CD4-positive, alpha-beta memory T cell (primary cell): ENCODE measurements at places on chromosomes 6 and 20. TPM values are rescaled to one million over a fixed set of nuclear protein-coding genes. Genes with fewer than 3 reads are reported as not detected.

The APCDD1L gene
- total RNA-seq: not detected

The ECT2L gene
- not detected for total RNA-seq

The TCF15 gene
- total RNA-seq: not detected

The KLHDC3 gene
- total RNA-seq: 67.9 TPM

The SLC32A1 gene
- not detected for total RNA-seq

DNA sequence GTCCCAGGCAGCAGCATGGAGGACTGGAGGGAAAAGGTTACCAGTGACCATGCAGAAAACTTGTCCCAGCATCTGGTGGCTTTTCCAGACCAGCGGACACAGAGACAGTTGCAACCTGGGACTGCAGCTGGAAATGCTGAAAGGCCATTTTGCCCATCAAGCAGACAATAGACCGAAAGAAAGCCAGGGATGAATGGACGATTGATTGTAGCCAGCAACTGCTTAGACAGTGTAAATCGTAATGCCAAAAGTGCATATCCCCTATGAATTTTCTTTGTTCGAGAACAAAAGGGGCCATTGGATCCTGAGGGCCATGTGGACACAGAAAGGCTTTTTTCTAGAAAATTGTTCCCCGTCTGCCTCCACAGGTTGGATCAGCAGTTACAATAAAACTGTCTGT, 115.7 kb downstream of the MBOAT1 start:
- H3K27me3 ChIP-seq: no peaks in the 10 kb centered on the region
- no peaks in the 10 kb centered on the region for H3K36me3 ChIP-seq
- no peaks in the 10 kb centered on the region for H3K4me1 ChIP-seq
- no peak for DNase-seq
- H3K27ac ChIP-seq: no peak overlapping the region

- H3K36me3 ChIP-seq: no peaks in the 10 kb centered on the region
- no peak overlapping the region for H3K27ac ChIP-seq
- H3K4me3 ChIP-seq: no peak overlapping the region
- DNase-seq: no peak
- no peaks in the 10 kb centered on the region for H3K4me1 ChIP-seq
These were observed 397.4 kb downstream of the C6orf118 start for GRCh38 chr6:164911873-164912580.

DNA sequence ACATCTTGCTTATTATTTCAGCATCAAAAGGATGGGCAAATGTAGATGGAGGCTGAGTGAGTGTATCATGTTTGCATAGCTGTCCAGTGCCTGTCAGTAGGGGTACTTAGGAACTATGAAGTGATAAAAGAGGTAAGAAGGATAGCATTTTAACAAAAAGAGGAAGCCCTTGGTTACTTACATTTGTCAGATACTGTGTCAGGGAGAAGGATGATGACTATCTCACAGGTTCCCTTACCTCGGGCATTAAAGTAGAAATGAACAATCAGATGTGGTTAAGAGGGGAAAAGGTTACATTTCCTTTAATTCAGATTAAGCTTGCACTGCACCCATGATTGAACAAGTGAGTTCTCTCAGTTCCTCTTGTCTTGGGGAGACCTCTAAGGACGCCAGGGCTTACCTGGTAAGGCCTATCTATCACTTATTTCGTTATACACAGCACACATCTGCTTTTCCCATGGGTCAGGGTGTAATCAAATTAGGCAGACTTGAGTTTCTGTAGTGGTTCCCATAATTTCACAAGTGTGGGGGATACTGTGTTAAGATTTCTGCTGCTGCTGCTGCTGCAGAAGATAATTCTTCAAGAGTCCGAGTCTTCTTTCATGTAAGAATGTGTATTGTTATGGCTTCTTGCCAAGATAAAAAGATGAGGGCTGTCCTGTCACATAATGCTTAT, 4.5 kb downstream of the FOXO3 start:
- peaks cover 63% of the 10 kb centered on the region for H3K4me1 ChIP-seq
- peaks cover 14% of the 10 kb centered on the region for H3K36me3 ChIP-seq
- no peaks in the 10 kb centered on the region for H3K27me3 ChIP-seq

GRCh38 chr6:106782536-106783285, 153.3 kb downstream of the QRSL1 start:
- no peaks in the 10 kb centered on the region for H3K36me3 ChIP-seq
- H3K4me3 ChIP-seq: no peak overlapping the region
- no peaks in the 10 kb centered on the region for H3K4me1 ChIP-seq
- H3K27me3 ChIP-seq: no peaks in the 10 kb centered on the region
- DNase-seq: no peak
- H3K27ac ChIP-seq: no peak overlapping the region

DNA sequence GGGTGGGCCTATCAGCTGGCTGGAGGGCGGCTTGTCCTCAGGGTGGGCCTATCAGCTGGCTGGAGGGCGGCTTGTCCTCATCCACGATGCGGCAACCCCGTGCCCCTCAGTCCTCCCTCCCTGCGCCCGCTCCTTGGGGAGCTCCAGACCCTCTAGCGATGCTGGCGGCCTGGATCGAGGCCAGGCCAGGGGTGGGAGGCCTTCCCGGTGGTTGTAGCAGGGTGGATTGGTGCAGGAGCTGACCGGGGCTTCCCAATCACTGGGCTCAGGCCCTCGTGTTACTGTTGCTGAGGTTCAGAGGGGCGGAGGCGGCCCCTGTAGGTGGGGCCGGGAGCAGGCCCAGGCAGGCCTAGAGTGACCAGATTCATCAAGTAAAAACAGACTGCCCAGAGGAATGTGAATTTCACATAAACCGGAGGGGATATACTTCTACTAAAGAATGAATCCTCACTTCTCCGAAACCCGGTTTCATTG, 8.8 kb downstream of the SLC17A9 start:
- H3K27me3 ChIP-seq: no peaks in the 10 kb centered on the region
- H3K4me1 ChIP-seq: no peaks in the 10 kb centered on the region
- no peak for DNase-seq
- no peak overlapping the region for H3K27ac ChIP-seq
- no peaks in the 10 kb centered on the region for H3K36me3 ChIP-seq

DNA sequence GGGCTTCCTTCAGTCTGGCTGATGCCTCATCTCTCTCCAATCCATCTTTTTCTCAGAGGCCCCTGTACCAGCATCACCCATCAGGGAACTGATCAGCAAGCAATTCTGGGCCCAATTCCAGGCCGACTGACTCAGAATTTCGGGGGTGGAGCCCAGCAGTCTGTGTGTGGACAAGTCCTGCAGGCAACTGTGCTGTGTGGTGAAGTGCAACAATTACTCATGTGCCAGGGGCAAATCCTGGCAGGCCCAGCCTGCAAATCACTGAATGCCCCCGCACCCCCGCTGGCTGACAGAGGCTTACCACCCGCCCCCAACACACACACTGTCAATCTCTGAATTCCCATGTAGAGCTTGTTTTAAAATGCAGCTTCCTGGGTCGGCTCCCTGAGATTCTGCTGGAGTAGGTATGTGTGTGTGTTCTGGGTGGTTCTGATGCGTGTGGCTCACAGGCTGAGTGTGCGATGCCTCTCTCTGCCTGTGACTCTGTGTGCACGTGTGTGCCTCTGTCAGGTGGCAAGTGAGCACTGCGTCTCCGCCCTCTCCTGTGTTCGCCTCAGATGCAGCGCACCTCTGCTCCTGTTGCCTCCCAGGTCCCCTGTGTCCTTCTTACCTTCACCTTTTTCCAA, 45.4 kb downstream of the SSR1 start:
- H3K36me3 ChIP-seq: no peaks in the 10 kb centered on the region
- no peak for DNase-seq
- H3K27me3 ChIP-seq: no peaks in the 10 kb centered on the region
- no peaks in the 10 kb centered on the region for H3K4me1 ChIP-seq
- H3K4me3 ChIP-seq: no peak overlapping the region

DNA sequence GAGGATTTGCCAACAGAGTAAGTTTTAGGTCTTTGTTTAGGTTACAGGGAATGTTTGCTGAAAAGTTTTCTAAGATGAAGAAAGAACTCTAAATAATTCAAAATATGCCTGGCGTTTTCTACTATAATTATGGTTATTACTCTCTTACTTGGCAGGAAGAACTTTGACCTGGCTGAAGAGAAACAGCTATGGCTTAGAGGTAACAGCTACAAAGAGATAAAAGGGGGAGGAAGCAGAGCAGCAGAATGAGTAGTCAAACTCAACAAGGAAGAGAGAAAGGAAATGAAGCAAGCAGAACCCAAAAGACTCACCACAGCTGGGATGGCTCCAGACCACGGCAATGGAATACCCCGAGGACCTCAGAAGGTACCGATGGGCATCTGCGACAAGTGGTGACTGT, 95.6 kb downstream of the KIF16B start:
- no peaks in the 10 kb centered on the region for H3K36me3 ChIP-seq
- H3K27ac ChIP-seq: no peak overlapping the region
- no peak for DNase-seq
- no peaks in the 10 kb centered on the region for H3K4me1 ChIP-seq
- no peaks in the 10 kb centered on the region for H3K27me3 ChIP-seq
- H3K4me3 ChIP-seq: no peak overlapping the region

DNA sequence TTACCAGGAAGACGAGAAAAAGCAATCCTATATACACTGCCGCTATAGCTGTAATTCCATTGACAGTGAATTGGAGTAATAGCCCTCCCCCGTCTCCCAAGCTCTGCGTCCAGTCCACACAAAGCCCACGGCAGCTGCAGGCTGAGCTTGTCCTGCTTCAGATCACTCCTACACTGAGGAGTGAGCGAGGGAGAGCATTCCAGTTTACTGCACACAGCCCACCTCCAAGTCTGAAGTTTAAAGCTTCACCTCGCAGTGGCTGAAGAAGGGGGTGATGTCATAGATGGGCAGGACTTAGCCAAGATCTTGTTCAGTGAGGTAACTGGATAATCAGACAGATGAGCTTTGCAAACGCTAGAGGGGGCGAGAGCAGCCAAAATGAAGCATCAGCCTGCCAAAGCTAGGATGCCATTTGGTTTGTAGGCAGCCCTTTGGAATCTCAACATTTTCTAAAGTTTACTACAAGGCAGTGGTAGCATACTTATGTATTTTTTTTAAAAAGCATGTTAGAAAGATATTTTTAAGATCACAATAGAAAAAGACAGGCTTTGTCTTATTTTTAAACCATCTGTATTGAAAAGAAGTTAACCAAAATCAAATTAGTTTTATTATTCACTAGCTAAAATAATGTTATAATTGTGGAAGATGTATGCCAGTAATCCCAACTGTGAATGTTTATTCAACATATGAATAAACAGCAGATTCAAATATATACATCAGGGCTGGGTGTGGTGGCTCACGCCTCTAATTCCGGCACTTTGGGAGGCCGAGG, at the start of gene FLRT3:
TSS of gene FLRT3 (minus strand) at position 213 of the 772 bp plus-strand sequence. CDS start 10,106 bp downstream, outside the sequence.
- H3K27me3 ChIP-seq: no peaks in the 10 kb centered on the region
- no peak within 1 kb of the TSS for H3K4me3 ChIP-seq
- no peak within 1 kb of the TSS for H3K27ac ChIP-seq
- H3K4me1 ChIP-seq: no peaks in the 10 kb centered on the region

GRCh38 chr6:56062836-56063235, 184.5 kb downstream of the COL21A1 start:
- H3K27ac ChIP-seq: no peak overlapping the region
- DNase-seq: no peak
- H3K4me3 ChIP-seq: no peak overlapping the region
- no peaks in the 10 kb centered on the region for H3K36me3 ChIP-seq

DNA sequence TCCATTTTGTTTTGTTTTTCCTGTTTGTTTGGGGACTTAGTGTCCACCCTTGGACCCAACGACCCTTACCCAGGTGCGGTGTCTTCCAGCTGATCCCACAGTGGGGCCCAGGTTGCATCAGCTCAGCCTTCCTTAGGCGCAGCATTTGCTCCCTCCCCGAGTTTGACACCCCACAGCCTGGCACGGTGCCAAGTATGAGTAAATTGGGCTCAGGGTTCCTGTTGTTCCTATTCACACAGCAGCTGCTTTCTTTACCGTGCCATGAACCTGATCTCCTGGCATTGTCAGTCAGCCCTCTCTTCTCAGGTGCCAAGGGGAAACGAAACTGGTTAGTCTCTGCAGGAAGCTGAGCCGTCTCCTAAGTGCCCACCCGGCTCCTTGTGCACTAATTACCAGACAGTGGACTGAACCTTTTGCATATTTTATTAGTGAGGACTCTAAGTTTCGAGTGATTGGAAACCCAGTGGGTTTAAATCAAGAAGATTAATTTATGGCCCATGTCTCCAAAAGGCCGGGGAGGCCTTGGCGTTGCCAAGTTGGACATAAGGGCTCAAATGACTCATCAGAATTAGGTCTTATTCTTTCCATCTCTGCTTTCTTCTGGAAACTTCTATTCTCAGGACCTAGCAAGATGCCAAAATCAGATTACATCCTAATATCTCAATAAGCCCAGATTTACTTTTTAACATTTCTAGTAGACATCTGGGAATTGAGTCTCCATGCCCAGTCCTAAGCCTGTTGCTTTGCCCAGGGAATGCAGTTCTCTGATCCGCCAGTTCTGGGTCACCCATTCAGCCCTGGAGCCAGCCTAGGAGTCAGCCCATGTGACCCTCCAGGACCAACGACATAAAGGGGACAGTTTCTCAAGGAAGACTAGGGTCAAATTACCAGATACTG, 68.8 kb downstream of the TSHZ2 start:
- no peaks in the 10 kb centered on the region for H3K36me3 ChIP-seq
- no peak overlapping the region for H3K27ac ChIP-seq
- no peaks in the 10 kb centered on the region for H3K27me3 ChIP-seq

GRCh38 chr20:15030826-15031225, 693.4 kb upstream of the FLRT3 start:
- H3K36me3 ChIP-seq: no peaks in the 10 kb centered on the region
- H3K4me3 ChIP-seq: no peak overlapping the region
- DNase-seq: no peak
- no peaks in the 10 kb centered on the region for H3K4me1 ChIP-seq
- no peaks in the 10 kb centered on the region for H3K27me3 ChIP-seq

DNA sequence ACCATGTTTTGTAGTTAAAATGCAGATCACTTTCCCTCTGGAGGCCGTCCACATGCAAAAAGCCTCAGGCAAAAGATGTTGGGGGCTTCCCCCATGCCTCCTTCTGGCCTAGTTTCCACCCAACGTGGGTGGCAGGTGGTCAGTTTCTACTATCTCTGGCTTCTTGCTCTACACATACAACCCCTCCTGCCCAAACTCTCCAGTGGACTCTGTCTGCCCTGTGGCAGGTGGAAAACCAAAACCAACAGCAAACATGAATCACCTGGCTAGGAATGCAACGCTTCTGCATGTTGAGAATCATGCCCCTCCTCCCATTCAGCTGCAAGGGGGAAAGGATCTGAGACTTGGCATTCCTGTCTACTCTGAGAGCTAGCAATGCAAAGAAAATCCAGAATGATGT, 94.8 kb downstream of the MBOAT1 start:
- peaks cover 16% of the 10 kb centered on the region for H3K36me3 ChIP-seq
- DNase-seq: no peak
- H3K27me3 ChIP-seq: no peaks in the 10 kb centered on the region
- no peak overlapping the region for H3K27ac ChIP-seq

DNA sequence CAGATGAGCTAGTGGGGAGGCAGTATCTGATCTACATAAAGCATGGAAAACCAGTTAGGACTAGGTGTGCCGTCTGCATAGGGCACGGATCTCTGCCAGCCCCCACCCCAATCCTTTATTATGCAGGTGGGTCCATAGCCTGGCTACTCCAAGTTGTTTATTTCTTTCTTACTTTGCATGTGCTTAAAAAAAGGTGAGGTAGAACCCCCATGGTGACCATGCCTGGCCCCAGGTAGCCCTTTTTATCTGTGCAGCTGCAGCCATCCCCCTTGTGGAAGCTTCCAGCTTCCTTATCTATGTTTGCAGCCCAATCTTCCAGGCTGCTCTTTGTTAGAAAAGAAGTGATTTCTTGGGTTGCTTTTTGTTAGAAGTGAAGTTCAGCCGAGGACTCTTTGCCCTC, 9.0 kb upstream of the TREM2 start:
- H3K27ac ChIP-seq: no peak overlapping the region
- no peak overlapping the region for H3K4me3 ChIP-seq
- no peaks in the 10 kb centered on the region for H3K4me1 ChIP-seq
- DNase-seq: no peak
